Activated CD8-positive, alpha-beta memory T cell treated with anti-CD3 and anti-CD28 coated beads for 48 hours (primary cell): ENCODE measurements at places on chromosomes 2 and 18.

GRCh38 chr2:85945172-85945571, 56.4 kb upstream of the ST3GAL5 start:
- DNase-seq: no peak

- DNase-seq: no peak
These were observed 18.5 kb upstream of the NPAS2 start for GRCh38 chr2:100801402-100801801.

- DNase-seq: no peak
These were observed 48.1 kb downstream of the SEMA4F start for GRCh38 chr2:74702001-74702715.

GRCh38 chr2:112165296-112165695, 27.1 kb downstream of the FBLN7 start:
- no peak for DNase-seq

- no peak for DNase-seq
These were observed 54.9 kb downstream of the ZCCHC2 start for GRCh38 chr18:62577765-62578164.

DNA sequence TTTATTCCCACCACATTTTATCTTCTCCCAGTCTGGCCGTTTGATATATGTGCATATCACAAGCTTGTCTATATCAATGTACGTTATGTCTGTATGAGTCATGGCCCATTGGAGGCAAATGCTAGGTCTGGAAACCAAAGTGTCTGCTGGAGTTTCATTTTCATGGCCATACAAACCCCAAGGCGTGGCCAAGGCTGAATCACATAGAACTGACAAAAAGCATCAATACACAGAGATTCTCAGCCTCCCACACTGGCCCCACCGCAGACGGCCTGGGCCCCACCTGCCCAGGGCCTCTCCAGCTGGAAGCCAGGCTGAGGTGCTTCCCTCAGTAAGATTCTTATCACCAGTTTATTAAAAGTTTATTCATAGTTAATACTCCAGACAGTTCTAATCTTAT, 40.5 kb upstream of the SALL3 start:
- DNase-seq: peak; percentile 29
